Right forelimb (tissue), 1 donor: ENCODE measurements at places on chromosomes 5 and 9.

GRCh38 chr9:105330755-105331154 is 86.3 kb downstream of the SLC44A1 start:
- no peak for DNase-seq

GRCh38 chr5:163305655-163306054 is 131.7 kb upstream of the CCNG1 start:
- no peak for DNase-seq

- no peak for DNase-seq
Observed at GRCh38 chr5:95027775-95028174, 257.1 kb downstream of the MCTP1 start.

GRCh38 chr9:111114486-111114885 is 76.2 kb upstream of the LPAR1 start:
- no peak for DNase-seq

- DNase-seq = peak; percentile 79
Observed at GRCh38 chr5:123785162-123786071, 273.4 kb downstream of the CSNK1G3 start.

DNA sequence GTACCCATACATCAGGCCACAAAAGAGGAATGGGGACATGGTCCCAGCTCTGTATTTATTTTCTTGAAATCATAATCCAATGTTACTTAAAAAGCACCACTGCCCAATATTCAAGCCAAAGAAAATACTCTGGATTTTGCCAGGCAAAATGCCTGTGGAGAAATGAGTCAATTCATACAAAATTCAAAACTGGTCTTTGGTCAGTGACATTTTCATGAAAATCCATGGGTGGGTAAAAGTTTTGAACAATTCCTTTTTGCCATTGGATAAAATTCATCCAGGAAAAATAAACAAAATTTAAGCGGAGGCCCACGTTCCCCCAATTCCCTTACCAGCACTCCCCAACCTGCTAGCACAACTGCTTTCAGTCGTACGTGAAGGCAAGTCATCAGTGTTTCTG is 186.2 kb downstream of the GLIS3 start:
- no peak for DNase-seq

GRCh38 chr9:133384736-133385321 is 8.7 kb downstream of the STKLD1 start:
- no peak for DNase-seq

GRCh38 chr5:38011668-38012188 is 171.9 kb upstream of the GDNF start:
- DNase-seq = no peak

DNA sequence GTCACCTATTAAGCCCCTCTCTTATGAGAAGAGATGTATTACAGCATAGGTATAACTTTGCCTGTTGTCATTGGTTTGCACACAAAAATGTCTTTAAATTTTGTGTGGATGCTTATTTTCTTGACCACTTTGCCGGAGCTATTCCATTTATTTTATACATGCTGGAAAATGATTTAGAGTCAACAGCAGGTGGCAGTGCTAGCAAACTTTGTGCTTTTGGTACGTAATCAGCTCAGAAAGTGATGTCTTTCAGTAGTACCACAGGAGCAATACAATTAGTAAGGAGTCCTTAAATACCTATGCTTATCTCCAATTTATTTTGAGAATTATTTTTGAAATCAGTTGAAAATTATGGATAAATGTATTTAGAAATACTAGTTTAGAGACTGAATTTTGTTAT is 19.8 kb upstream of the NUDT12 start:
- DNase-seq = no peak

GRCh38 chr9:130359819-130360218 is 84.9 kb upstream of the ASS1 start:
- no peak for DNase-seq

DNA sequence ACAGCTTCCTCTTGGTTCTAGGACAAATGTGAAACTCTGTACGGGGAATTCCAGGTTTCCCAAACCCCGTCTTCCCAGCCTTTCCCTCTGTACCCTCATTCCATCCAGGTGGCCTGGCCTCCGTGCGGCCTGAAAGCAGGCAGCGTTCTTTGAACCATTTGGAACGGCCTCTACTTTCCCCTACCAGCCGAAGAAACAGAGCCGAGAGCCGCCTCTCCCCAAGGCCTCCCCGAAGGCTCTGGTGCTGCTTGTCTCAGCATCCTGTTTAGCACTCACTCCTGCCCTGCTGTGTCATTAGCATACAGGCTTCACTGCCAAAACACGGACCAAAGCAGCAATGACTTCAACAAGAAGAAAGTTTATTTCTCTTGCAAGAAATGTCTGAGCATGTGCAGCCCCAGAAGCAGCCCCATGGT is 137.7 kb downstream of the HSD17B3 start:
- no peak for DNase-seq

DNA sequence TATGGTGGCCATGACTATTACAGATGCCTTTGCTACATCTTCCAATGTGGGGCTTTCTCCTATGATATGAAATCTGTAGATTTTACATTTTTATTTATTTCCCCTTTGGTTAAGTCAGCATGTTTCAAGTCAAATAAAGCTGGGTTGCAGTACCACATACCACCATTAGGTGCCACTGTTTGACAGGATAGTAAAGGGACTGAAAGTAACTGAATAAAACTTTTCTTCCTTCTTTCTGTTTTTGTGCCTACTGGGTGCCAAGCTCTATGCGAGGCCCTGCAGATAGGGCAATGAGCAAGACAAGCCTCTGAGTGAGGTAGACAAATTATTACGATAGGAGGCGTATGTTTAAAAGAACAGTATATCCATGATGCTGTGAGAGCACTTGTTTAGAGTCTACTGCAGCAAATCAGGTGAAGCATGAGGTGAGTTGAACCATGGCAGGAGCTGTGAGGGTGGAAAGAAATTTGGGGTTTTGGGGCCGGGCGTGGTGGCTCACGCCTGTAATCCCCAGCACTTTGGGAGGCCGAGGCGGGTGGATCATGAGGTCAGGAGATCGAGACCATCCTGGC is 64.8 kb downstream of the GDNF start:
- no peak for DNase-seq

- peak; percentile 68 for DNase-seq
Observed at GRCh38 chr9:129176701-129177442, 1.2 kb downstream of the IER5L start.
